ENCODE measurements at places on chromosomes 2 and 18.

DNA sequence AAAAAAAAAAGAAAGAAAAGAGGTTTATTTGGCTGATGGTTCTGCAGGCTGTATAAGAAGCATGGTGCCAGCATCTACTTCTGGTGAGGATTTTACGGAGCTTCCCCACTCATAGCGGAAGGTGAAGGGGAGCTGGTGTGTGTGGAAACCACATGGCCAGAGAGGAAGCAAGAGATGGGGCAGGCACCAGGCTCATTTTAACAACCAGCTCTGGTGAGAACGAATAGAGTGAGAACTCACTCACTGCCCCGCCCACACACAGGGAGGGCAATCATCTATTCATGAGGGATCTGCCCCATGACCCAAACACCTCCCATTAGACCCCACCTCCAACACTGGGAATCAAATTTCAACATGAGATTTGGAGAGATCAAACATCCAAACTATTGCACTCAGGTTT lies 68.5 kb downstream of the MOGAT1 start:
- DNase-seq, result no peak

DNA sequence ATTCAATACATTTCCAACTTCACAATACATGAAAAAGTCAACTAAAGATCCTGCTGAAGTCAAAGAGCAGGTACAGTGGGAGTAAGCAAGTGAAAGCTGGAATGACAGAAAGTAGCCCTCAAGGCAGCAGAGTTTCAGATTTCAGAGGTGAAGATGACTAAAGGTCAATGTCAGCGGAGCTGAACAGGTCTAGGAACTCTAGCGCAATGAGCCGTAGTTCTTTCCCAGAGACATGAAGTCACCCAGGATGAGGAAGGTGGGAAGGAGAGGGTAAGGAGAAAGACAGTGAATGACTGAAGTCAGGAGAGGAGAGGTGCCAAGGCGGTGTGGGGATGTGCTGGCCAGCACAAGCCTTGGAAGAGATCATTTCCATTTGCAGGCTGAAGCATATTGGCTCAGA lies 28.1 kb downstream of the PTPN2 start:
- no peak for DNase-seq

DNA sequence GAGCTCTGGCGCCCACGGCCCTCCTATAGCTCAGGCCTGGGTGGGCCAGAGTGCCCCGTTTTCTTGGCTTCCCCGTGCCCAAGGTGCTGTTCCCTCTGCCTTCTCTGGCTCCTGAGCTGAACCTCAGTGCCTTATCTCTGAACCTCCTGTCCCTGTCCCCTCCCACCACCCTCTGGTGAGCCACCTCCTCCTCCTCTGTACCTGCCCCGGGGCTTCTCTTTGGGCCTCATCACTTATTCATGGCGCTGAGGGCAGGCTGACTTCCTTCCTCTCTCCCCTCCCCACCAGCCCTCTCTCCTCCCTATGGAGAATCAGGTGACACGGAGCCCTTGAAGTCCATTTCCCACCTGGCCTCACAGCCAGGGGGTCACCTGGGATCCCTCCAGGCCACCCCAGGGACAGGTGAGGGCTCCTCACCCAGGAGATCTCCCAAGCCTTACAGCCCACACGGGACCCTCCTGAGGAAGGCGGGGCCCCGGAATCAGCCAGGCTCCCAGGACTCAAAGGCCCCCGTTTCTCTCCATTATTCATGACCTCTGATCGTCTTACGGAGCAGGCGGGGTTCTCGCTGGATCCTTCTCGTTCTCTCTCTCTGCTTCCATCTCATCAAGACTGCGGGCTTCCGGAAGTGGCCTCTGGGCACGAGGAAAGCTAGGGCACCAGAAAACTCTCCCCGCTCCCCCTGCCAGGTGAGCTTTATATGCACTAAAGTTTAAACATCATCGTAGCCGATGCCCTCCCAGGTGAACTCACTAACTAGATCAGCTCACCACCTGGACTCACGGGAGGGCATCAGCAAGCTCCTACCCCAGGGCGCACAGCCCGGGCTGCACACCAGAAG lies at the start of gene LOXHD1:
Gene LOXHD1 (minus strand): TSS at position 106 of the 841 bp plus-strand sequence. CDS start 187 bp downstream, outside the sequence.
- DNase-seq, result no peak

- DNase-seq, result no peak
These were observed 18.9 kb upstream of the ELOA2 start for GRCh38 chr18:47054369-47054768.

DNA sequence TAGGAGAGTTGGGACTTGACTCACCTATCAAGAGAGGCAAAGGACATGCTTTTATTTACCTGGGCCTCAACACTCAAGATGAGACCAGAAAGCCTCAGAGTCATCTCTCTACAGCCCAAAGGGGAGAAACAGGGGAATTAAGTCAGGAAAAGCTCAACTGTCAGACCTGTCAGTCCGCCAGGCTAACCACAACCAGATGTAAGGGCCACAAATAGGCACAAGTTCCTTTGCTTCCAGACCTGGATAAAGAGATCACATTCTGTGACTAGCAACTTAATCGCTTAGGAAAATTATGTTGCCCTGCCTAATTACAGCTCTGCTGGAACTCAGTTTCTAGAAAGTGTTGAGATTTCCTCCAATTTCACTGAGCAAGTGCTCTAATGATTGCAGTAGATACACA lies 67.9 kb downstream of the ANKRD44 start:
- DNase-seq, result no peak

- no peak for DNase-seq
These were observed 144.6 kb upstream of the CAVIN2 start for GRCh38 chr2:191991442-191991841.

DNA sequence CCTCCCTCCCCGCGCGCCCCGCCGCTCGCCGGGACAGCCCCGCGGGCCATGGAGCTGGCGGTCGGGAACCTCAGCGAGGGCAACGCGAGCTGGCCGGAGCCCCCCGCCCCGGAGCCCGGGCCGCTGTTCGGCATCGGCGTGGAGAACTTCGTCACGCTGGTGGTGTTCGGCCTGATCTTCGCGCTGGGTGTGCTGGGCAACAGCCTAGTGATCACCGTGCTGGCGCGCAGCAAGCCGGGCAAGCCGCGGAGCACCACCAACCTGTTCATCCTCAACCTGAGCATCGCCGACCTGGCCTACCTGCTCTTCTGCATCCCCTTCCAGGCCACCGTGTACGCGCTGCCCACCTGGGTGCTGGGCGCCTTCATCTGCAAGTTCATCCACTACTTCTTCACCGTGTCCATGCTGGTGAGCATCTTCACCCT lies 865 bp downstream of the GALR1 start:
- DNase-seq, result no peak

DNA sequence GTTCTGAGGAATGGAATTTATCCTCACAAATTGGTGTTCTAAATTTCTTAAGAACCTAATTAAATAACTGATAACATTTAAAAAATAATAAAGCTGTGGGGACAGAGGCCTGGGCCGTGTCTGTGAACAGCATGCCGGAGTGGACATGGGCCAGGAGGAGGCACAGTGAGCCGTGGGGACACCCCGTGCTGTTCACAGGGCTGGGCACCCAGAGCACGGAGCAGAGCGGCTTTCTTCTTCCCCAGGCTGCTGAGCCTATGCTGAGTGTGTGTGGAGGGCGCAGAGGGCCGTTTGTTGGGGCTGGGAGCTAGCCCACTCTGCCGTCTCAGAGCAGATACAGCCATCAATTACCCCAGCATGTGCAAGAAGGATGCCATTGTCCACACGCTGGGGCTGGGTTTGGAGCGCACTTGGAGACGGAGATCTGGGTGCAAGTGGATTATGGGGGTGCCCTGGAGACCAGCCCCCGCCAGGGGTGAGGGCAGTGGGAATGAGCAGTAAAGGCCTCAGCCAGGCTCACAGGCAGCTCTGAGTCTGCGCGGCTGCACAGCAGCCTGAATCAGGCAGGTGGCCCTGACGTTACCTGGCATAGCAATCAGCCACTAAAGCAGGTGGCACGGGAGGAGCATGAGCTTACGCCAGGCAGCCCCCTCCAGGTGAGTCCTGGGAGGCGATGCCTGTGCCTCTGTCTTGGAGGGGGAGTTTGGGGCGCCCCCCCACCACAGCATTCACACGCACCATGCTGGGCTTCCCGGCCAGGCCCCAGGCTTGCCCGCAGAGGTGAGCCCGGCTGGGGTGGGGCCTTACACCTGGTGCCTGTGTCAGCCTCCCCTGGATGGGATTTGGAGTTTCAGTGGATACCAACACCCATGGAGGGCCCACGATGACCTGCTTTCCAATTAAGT lies 52.1 kb upstream of the SLC66A3 start:
- DNase-seq, result no peak

GRCh38 chr18:26268454-26268853 lies 42.2 kb downstream of the TAF4B start:
- DNase-seq, result no peak

DNA sequence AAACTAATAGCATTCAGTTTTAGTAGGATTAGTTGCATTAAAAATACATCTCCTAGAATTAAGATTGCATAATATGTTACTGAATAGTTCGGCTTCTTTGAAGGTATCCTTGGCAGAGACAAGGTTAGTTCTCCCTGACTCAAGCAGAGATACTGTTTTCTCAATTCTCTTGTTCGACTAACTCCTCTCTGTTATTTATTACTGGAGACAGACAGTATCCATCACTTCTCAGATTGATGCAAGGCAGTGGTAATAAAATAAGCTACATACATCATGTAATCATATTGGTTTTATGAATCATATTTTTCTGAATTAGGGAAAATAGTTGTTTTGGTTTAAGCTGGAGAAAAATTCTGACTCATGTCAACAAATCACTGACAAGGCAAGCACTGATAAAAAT lies 134.8 kb downstream of the SLC8A1 start:
- no peak for DNase-seq

DNA sequence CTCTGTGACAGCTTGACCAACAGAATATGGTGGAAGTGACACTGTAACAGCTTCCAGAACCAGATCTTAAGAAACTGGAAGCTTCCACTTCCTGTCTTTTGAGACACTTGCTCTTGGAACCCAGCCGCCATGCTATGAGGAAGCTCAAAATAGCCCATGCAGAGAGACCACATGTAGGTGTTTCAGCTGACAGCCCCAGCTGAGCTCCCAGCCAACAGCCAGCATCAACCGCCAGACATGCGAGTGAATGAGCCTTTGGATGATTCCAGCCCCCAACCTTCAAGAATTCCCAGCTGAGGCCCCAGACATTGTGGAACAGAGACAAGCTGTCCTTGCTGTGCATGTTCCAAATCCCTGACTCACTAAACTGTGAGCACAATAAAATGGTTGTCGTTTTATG lies 27.9 kb downstream of the ACVR1 start:
- no peak for DNase-seq

GRCh38 chr2:85682378-85682777 lies 11.8 kb upstream of the GNLY start:
- no peak for DNase-seq

DNA sequence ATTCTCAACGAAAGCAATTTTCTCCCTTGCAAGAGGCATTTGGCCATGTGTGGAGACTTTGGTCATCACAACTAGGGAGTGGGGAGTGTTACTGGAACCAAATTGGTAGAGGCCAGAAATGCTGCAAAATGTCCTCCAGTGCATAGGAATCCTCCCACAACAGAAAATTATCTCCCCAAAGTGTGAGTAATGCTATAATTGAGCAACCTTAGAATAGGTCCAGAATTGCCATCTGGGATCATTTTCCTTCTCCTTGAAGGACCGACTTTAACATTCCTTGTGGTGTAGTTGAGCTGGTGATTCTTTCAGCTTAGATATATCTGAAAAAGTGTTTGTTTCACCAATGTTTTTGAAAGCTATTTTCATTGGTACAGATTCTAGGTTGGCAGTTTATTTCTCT lies 111.2 kb upstream of the SMIM21 start:
- DNase-seq, result no peak

GRCh38 chr18:58955738-58956137 lies 91.1 kb downstream of the ZNF532 start:
- no peak for DNase-seq

- DNase-seq, result no peak
These were observed 917.6 kb upstream of the ACVR2A start for GRCh38 chr2:146927080-146927711.

- no peak for DNase-seq
These were observed at the start of gene SERPINB13 for GRCh38 chr18:63586966-63587365. SERPINB13 (plus strand) TSS chr18:63587343; CDS start chr18:63588668, 1,325 bp downstream.

GRCh38 chr2:67840460-67841068 lies 222.2 kb downstream of the C1D start:
- DNase-seq, result no peak

GRCh38 chr2:190343089-190343535 lies 277 bp upstream of the INPP1 start:
- no peak for DNase-seq

- DNase-seq, result no peak
These were observed 601.6 kb upstream of the PKDCC start for GRCh38 chr2:41446266-41446665.

DNA sequence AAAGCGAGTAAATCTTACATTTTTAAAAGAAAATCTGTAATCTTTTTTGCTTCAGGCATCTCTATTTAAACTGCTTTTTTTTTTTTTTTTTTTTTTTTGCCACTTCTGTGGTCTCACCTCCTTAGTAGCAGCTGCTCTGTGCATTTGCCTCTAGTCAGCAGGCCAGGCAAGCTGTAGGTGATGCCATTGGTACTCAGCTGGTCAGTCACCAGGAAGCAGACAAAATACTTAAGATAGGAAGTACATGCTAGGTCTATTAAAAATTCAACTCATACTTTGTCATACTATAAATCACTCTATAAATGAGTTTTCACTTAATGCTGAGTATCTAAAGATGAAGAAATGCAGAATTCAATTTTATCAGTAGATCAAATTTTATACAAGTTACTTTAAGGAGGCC lies 83.7 kb downstream of the KYNU start:
- no peak for DNase-seq

- DNase-seq, result no peak
These were observed 561.2 kb downstream of the METTL4 start for GRCh38 chr18:2009942-2010697.

GRCh38 chr18:76252880-76253279 lies 242.2 kb downstream of the ZNF516 start:
- no peak for DNase-seq

DNA sequence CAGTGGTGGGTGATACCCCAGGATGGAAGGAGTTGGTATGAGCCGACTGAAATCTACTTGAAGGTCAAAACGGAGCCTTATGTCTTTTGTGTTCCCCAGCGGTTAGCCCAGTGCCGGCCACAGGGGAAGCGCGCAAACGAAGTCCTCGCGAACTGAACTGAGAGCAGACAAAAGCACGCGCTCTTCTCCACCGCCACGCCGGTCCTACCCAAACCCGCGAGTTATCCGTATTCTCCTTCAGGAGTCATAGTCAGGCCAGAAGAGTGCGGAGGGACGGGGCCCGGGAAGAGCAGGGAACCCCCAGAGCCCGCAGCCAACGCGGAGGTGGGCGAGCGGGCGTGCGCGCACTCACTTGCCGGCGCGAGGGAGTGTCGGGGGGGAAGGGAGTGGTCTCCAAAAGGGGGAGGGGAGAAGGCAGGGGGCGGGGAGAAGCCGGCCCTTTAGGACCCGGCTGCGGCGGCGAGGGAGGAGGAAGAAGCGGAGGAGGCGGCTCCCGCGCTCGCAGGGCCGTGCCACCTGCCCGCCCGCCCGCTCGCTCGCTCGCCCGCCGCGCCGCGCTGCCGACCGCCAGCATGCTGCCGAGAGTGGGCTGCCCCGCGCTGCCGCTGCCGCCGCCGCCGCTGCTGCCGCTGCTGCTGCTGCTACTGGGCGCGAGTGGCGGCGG lies at the start of gene IGFBP2:
Gene IGFBP2 (plus strand): TSS at position 469 of the 664 bp plus-strand sequence. CDS start 104 bp downstream, at position 573.
- no peak for DNase-seq

GRCh38 chr2:162926907-162927306 lies 88.3 kb upstream of the KCNH7 start:
- DNase-seq, result no peak
